AG09319 (cell line): ENCODE measurements at places on chromosomes 5 and 9.

- peak; percentile 94 for DNase-seq
These were observed 51.9 kb downstream of the NIPAL4 start for GRCh38 chr5:157511651-157512644.

GRCh38 chr5:91449083-91449482 lies 66.0 kb upstream of the ARRDC3 start:
- DNase-seq = no peak

- no peak for DNase-seq
These were observed 696.5 kb downstream of the NR2F1-AS1 start for GRCh38 chr5:92884469-92884868.

- DNase-seq = no peak
These were observed 158.7 kb downstream of the FGF1 start for GRCh38 chr5:142527234-142527633.

- no peak for DNase-seq
These were observed 28.4 kb upstream of the TIFAB start for GRCh38 chr5:135480511-135480910.

DNA sequence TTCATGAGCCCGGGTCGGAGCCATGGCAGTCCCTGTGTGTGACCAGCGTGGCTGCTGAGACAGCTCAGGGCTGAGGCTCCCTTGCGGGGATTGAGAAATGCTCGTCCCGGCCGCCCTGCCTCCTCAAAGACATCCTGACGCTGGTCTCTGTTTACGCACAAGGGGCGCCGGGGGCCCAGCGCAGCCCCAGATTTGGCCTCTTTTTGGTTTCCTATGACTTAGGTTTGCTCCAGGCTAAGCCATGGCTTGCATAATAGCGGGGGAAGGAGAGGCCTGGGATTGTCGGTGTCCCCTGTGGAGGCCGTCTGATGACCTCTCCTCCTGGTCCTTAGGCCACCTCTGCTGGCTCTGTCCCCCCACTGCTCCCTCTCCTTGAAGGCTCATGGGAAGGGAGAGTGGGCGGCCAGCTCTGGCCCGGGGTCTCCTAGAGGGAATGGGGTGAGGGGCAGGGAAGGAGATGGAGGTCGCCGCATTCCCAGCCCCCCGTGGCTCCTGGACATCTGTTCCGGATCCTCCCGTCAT lies 3.5 kb downstream of the LAMC3 start:
- DNase-seq = no peak

- peak; percentile 55 for DNase-seq
These were observed 38.0 kb downstream of the TGFBI start for GRCh38 chr5:136066661-136067271.

DNA sequence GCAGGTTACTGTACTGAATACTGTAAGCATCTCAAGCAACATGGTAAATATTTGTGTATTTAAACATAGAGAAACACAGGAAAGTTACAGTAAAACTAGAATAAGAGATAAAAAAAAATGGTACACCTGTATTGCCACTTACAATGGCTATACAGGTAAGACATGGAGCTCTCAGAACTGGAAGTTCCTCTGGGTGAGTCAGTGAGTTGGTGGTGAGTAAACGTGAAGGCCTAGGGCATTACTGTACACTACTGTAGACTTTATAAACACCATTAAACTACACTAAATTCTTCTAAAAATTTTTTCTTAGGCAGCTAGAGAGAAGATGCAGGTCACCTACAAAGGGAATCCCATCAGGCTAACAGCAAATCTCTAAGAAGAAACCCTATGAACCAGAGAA lies 872.9 kb downstream of the TAF11L14 start:
- no peak for DNase-seq

DNA sequence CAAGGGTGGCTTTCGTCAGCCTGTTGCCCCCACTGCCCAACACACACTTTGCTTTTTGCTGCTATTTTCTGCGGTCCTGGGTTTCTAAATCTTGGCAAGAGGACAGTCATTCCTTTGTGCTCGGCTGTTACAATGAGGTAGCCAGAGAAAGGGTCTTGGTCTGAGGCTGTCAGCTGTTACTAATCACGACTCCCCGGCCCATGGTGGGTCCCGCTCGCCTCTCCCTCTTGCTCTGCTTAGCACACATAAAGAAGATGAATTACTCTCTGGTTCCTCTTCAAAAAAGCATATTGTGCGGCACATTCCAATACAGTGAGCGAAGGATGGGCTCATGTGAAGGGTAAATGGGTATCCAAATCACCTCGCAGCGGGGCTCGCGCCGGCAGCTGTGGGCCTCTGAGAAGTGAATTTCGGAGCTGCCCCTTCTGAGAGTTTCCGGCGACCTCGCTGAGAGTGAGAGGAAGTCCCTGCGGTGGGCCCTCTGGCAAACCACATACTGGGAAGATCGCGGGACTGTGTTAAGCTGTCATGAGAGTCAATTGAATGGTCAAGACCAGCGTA lies 56.0 kb downstream of the SLC1A3 start:
- DNase-seq = no peak

DNA sequence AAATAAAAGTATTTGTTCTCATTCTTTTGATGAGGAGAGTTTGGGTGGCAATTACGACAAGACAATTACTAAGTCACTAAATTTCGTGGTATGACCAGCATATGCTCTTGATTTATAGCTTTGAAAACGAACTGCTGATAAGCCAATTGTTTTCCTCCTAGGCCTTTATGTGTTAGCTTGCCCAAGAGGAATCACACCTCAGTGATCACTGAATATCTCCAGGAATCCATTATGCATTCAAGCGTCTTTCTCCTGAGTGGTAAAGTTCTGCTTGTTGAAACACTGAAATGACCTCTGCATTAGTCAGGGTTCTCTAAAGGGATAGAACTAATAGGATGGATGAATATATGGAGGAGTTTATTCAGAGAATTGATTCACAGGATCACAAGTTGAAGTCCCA lies 677.7 kb upstream of the MEF2C start:
- DNase-seq = no peak

DNA sequence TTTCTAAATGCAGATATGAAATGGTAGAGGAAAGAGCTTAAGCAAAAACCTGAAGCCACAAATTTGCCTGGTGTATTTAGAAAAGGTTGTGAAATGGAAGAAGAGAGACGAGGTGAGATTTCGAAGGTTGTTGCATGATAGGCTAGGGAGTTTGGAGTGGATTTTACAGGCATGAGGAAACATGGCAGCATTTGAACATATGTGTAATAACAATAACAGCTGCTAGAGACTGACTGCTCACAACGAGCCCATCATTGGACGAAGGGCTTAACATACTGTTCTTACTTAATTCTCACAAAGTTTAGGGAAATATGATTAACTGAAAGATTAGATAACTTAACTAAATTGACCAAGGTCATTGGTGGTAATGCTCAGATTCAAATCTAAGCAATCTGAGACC lies 108.1 kb downstream of the JAKMIP2 start:
- no peak for DNase-seq

DNA sequence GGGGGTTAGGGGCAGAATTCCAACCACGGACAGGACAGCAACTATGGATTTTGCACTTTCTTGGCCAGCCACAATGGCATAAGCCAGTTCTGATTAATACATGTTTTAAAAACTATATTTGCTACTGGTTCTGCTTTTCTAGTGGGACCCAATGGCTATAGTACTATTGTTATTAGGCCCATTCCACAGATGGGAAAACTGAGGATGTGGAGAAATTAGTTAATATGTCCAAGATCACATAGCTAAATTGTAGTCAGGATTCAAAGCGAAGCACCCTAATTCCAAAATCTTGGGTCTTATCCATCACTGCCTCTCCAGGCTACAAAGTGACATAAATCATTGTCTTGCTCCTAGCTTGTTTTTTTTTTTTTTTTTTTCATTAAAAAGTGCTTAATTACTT lies 133.9 kb downstream of the PJA2 start:
- DNase-seq = no peak

DNA sequence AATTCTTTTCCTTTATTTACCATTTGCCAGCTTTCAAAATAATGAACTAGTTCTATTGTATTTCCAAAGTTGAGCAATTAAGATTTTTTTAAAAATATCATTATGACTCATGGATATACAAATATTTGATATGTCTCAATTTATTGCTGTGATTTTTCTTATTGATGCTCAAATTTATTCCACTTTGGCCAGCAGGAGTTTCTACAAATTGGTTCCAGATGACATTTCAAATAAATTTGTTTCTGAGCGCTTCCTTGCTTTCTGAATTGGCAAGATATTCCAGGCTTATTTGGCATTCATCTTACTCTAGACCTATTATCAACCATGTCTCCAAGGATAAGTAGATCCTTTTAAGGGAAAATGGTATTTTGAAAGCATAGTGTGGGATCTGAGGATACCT lies 58.5 kb upstream of the TJP2 start:
- DNase-seq = peak; percentile 75

- DNase-seq = peak; percentile 90
These were observed at the start of gene PPP6C for GRCh38 chr9:125189361-125190289. TSS of gene PPP6C (minus strand) at chr9:125189803. CDS start at chr9:125189718, 85 bp downstream.

- no peak for DNase-seq
These were observed 914 bp upstream of the CD72 start for GRCh38 chr9:35618854-35619799.

DNA sequence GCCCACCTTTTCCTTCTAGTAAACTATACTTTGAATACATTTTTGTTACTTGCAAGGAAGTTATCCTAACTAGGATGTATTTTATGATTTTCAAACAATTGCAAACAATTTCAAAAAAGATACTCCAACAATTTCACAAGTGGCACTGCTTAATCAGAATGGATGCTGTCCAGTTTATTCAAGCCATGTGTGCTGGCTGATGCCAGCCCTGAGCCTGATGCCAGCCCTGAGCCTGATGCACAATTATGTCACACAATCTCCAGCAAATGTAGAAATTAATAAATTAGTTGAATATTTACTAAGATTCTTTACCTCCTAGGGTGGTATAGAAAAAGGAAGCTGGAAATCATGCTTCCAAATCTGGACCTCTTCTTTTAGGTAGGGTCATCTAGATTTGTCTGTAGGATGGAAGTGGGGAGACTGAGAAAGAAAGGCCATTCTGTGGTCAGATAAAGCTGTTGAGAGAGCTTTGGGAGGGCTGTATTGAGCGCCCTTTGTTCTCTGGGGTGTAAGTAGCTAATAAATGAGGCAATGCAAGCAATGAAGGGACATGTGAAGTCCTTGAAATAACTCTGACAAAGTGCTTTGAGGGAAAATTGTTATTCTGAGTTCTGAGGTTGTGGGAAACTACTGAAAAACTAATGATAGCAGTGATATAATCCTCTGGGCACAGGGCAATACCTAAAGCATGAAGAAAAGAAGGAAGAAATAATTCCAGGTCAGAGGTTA lies 5.8 kb upstream of the C6 start:
- no peak for DNase-seq

DNA sequence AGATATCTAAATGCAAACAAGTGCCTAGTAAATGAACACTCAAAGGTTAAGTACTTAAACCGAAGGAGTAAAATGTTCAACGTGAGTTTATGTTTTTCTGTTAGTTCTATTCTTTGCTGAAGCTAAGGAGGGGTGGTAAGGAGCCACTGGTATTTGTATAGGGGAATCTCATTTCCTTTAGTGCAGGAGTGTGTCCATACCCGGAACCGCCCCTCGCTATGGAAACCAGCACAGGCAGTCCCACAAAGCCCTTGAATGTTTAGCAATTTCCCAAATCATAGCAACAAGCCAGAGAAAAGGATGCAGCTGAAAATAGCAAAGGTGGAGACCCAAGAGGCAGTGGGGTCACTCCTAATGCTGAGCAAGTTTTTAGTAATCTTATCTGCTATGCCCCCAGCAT lies 78.8 kb upstream of the STK32A start:
- DNase-seq = no peak

DNA sequence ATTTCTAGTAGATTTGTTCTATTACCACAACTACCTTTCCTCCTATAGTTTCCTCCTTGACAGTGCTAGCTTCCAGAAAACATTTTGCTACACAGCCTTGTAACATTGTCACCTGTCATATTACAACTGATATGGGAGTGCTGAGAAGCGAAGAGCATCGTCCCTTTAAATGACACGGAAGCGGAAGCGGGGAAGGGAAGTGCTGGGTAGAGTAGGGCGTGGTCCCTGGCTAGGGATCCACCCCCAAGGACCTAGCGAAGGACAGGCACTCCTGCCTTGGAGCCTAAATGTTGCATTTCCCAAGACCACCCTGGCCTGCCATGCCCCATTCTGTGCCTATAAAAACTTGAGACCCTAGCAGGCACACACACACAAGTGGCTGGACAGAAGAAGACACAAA lies 57.4 kb upstream of the RANBP6 start:
- no peak for DNase-seq

DNA sequence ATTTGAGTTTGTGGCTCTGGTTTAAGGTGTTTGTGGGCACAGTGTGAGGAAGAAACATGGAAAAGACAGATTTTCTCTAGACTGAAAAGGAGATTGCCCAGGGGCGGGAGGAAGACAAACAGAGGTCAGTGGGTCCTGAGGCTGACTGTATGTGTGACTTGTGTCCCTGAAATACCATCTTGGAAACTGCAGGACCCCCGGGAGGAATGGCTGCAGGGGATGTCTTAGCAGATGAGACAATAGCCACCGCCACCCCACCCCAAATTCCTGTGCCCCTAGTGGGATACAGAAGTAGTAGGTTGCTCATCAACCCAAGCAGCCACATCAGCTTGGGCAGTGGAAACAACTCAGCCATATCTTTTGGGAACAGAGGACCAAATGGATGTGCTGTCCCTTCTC lies 1.7 kb upstream of the PSAT1 start:
- DNase-seq = no peak

GRCh38 chr5:9536717-9537116 lies 9.2 kb downstream of the SEMA5A start:
- DNase-seq = no peak

GRCh38 chr5:160342413-160342941 lies 27.9 kb downstream of the C1QTNF2 start:
- DNase-seq = no peak

- no peak for DNase-seq
These were observed 16.6 kb downstream of the OLFM1 start for GRCh38 chr9:135103931-135104639.

GRCh38 chr5:89255845-89256463 lies 373.0 kb upstream of the MEF2C start:
- DNase-seq = no peak

- DNase-seq = peak; percentile 19
These were observed 1.7 kb downstream of the DENND4C start for GRCh38 chr9:19231904-19232822.

DNA sequence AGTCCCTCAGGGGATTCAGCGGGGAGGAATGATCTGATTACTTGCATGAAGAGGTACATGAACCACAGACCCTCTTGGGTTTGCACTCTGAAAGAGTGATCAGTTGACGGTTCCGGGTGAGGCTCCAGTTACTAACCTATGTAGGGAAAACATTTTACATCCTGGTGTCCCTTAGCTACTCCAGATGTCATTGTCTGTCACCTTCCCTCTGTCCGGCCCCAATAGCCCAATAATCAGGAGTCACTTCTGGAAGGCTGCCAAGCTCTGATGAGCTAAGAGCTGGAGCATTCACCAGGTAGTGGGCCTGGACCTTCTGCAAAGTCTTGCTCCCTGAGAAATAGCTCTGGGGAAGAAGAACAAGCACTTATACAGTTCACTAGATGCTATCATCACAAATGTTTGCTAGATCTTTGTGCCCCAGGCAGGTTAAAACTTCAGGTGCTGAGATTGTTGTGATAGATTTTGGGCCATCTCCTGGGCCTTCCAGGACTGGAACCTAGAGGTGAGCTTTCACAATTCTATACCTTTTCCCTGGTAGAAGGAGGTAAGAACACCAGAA lies 64.5 kb downstream of the ENTREP1 start:
- no peak for DNase-seq

GRCh38 chr5:173781816-173782670 lies 106.1 kb upstream of the CPEB4 start:
- peak; percentile 61 for DNase-seq

- no peak for DNase-seq
These were observed 301.3 kb upstream of the ADCY2 start for GRCh38 chr5:7094626-7095025.
